ENCODE measurements at places on chromosomes 7 and 10. TPM values are rescaled to one million over a fixed set of nuclear protein-coding genes. Genes with fewer than 3 reads are reported as not detected.

Gene C10orf53
- not detected for total RNA-seq

Gene PNLIPRP1
- not detected for total RNA-seq

Gene ORC5
- total RNA-seq = 55.5 TPM

Gene SLC16A9
- 1.5 TPM for total RNA-seq

Gene RHOBTB1
- 23.6 TPM for total RNA-seq

Gene RNF133
- not detected for total RNA-seq

Gene CPXM2
- not detected for total RNA-seq

Gene WNT8B
- total RNA-seq = not detected

Gene AGR3
- not detected for total RNA-seq

Gene TRPV5
- not detected for total RNA-seq

Gene MDH2
- 168 TPM for total RNA-seq

Gene SLC16A12
- 0.18 TPM for total RNA-seq

Gene ABHD11
- 13.9 TPM for total RNA-seq

Gene HECTD2
- 11.4 TPM for total RNA-seq

Measured in SJCRH30 (cell line).